Kidney glomerular epithelial cell (primary cell): ENCODE measurements at places on chromosomes 4 and X.

DNA sequence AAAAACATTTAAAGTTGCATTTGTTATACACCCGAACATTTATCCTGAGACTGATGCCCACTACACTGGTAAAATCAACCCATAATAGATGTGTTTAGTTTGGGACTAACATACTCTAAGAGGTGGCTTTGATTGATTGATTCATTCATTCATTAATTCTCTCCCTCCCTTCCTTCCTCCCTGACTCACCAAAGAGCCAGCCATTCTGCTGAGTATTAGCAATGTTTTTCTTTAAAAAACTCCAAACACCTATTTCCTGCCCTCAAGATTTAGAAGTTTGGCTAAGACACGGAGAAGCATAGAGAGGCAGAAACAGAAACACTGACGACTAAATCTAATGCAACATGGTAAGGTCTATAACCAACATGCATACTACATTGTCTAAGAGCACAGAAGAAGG, 88.9 kb downstream of the RASL11B start:
- no peak for DNase-seq

- no peak for DNase-seq
Measured at GRCh38 chr4:73520821-73521220, 39.3 kb downstream of the AFM start.

DNA sequence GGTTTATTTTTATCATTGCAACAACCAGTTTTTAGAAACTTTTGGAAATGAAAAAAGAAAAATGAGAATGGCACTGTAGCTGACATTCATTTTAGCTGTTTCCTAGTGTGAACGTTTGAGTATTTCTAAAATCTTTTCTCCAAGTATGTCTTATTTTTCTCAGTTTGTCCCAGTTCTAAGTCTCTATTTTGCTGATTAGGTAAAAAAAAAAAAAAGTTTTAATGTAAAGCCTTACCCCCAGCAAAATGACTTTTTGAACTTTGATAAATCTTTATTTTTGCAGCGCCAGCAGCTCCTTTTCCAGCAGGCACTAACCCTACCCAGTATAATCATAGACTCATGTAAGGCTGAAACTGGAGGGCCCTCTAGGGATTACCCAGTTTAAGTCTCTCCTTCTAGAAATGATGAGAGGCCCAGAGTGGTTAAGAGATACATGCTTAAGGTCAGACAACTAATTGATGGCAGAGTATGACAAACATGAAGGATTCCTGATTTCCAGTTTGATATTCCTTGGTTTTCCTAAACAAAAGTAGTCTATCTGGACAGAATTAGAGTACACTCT, 84.3 kb upstream of the SLC4A4 start:
- no peak for DNase-seq

DNA sequence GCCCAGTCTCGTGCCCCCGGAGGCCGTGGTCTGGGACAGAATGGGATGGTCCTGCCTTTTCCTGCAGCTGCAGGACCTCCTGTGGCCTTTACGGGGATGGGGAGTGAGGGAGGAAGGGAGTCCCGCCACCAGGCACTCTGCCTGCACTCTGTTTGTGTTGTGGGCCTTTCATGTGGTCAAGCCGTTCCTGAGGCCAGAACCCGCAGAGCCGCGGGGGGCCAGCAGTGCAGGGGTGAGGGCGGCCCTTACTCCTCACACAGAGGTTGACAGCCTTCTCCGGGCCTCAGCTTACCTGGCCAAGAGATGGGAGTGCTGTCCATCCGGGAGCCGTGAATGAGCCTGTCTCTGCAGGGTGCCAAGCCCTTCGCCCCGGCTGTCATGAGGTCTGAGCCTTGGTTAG, 230.7 kb downstream of the AFAP1 start:
- DNase-seq: no peak

DNA sequence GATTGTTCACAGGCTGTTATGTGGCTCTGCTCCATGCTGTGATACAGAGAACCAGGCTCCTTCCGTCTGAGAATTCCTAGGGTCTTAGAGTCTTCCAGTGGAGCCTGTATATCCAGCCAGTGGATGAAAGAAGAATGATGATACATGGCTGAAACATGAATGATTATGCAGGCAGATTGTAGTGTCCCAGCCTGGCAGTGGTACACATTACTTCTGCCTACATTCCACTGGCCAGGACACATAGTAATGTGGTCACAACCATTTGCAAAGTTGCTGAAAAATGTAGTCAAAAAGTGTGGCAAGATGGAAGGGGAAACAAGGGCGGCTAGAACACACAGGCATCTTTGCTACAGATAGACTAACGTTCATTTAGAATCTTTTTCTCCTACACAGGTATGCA, 4.5 kb upstream of the GBA3 start:
- DNase-seq: no peak

DNA sequence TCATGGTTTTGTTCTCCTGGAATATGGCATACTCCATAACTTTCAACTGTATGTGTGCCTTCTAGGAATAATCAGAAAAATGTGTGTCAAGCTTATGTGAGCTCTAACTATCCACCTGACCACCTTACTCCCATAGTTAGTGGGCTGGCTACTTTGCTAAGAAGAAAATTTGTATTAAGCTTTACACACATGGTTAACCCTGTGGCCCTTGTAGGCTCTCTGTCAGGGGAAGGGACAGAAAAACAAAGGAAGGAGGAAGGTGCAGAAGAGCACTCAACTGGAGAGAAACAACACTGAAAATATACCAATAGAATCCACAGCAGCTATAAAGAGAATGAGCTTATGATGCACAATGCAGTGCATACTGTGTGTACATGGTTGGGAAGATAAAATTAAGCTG, 84.6 kb downstream of the PPP3CA start:
- no peak for DNase-seq

DNA sequence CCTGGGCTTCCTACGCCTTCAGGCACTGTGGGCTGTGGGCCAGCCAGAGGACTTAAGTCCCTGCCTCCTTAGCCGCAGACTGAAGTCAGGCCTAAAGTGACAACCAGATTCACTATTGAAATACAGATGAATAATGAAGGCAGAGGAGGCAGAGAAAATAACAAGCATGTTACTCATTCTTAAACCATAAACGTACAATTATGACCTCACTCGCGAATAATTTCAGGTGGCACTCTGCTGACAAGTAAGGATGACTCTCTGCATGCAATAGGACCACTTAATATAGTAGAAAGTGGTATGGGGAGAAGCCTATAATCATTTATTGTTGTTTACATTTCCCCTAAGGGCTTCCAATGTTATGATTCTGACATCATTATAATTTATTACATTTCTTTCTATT, 409.2 kb upstream of the FGF13 start:
- DNase-seq: peak; percentile 30

DNA sequence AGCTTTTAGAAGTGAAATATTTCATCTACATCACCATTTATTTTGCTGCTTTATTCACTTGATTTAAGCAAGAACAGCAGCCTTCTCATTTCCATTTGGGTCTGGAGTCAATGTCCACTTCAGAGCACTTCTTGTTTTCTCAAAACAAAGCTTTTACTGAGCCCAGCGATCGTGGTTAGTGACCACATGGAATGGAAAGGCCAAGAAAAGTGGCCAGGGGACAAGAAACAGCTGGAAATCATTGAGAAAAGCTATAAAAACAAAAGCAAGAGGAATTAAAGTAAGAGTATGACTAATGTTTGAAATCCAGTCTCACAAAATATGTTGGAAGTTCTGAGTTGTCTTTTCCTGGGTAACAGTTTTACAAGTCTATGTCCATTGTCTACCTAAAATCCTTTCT, 328.4 kb upstream of the INTU start:
- no peak for DNase-seq

DNA sequence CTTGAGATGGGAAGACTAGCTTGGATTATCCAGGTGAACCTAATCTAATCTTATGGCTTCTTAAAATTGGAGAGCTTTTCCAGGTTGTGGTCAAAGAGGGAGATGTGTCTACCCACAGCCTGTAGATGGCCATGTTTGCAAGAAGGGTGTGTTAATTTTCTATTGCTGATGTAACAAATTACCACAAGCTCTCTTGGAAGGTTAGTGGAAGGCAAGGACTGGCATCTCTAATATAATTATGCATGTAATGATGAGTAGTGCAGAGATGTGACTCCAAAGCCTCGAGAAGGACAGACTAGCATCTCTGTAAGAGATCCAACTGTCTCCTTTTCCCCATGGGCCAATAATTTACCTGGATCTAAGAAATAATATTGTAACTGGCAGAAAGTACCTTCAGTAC, 3.2 kb upstream of the ADH1B start:
- no peak for DNase-seq

DNA sequence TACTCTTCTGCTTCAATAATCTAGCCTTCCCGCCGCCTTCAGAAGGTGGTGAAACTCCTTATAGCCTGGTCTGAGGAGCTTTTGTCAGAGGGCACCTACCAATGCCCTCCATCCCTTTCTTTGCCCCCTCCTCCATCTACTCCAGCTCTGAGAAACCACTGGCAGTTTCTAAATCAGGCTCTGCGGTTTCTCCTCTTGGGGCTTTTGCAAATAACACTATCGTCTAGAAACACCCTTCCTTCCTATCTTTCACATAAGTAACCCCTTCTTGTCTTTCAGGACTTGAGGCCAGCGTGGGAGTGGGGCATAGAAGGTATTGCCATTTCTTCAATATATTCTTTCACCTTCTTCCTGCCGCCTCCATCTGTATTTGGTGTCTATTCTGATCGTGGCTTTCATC, 1.2 kb upstream of the EFHC2 start:
- no peak for DNase-seq

GRCh38 chr4:152011469-152011868, 250.7 kb upstream of the GATB start:
- no peak for DNase-seq

DNA sequence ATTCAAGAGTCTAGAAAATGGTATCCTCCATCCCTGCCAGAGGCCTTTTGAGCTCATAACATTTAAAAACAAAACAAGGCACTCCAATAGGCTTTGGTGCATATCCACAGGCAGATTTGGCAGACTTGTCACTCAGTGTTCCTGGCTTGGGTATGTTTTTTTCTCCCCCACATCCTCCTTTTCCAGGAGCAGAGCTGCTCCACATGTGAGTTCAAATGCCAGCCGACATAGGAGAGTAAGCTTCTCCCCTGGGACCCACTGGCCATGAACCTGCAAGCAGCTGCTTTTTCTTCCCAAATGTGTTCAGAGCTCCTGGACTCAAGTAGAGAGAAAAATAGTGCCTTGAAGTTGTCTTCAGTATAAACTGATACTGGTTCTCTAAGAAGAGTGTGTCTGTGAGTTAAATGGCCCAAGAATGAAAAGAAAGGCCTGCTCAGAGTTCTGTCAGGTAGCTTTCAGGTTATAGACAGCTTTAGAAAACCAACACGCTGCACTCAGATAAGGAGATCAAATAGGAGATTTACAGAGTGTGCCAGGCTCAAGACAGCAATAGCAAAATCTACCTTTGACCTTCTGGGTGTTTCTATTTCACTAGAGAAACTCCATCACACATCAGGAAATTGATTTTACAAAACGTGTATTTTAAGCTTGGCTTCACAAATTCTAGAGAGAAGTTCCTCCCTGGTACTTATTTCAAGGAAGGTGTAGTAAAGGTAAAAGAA, 162.5 kb upstream of the GALNT7 start:
- no peak for DNase-seq

DNA sequence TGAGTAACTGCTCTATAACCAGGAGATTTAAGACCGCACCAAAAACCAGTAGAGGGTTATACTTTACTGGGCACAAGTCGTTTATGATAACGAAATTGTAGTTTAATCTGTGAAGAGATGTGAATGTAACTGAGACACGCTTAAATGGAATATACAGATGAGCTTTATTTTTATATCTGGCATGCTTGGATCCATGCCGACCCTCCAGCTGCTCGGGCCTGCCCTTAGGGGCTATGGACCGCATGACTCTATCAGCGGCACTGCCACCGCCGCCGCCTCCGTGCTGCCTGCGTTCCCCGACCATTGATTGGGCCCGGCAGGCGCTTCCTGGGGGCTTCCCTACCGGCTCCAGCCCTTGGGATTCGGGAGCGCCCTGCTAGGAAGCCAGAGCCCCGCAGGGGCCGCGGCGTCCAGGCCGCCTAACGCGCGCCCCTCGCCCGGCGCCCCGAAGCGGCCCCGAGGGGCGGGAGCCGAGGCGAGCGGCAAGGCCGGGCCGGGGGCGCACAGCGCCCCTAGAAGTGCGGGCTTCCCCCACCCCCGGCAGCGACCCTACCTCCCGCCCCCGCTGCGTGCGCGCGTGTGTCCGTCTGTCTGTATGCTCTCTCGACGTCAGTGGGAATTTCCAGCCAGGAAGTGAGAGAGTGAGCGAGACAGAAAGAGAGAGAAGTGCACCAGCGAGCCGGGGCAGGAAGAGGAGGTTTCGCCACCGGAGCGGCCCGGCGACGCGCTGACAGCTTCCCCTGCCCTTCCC, at the start of gene NFKB1:
Gene NFKB1 (plus strand): TSS at position 664 of the 751 bp plus-strand sequence. CDS start 24,160 bp downstream, outside the sequence.
- DNase-seq: peak; percentile 61

GRCh38 chr4:123972031-123972430, 575.4 kb downstream of the SPRY1 start:
- no peak for DNase-seq

DNA sequence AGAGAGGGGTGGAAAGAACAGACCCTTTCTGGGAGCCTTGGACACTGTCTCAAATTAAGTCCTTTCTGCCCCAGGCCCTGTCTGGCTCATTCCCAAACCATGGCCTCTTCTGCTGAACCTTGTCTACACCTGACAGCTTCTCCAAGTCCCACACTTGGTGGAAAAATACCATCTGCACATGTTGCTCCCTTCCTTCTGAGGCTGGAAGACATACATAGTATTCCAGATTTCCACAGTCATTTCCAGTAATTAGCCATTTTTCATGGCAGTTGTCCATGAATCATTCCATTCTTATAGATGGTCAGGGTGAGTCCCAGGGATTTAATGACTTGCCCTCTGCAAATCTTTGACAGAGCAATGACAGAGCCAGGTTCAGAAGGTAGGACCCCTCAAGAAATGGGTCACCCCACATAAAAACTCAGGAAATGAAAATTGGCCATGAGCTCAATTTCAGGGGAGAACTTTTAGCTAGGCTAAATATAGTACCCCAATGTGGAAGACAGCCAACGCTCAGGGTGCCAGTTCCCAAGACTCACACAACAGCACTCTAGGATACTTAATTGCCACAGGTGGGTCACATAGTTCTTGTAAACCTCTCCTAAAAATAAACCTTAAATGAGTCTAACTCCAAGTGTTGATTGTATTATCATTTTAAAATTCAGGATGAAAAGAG, 16.2 kb upstream of the DAPP1 start:
- no peak for DNase-seq

DNA sequence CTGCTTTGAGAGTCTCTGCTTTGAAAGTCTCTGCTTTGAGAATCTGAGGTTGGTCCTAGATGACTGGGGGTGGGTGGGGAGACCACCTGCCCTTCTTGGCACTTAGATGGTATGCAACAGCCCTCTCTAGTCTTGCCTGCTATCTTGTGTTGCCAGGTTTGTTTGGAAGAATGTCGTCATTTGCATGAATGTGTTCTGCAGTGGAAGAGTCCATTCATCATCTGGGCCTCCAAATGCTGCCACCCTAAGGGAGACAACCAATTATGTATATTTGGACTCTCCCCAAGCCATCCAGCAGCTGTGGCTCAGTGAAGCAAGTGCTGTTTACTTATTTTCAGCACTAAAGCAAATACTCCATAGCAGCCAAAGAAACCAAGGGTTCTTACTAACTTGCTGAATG, 44.6 kb upstream of the TRPC5OS start:
- DNase-seq: no peak

- DNase-seq: no peak
Measured at GRCh38 chrX:34638116-34638515, 19.0 kb downstream of the TMEM47 start.
